ENCODE measurements at places on chromosomes 2 and 18. TPM values are rescaled to one million over a fixed set of nuclear protein-coding genes. Genes with fewer than 3 reads are reported as not detected.

The CD28 gene
- not detected for total RNA-seq

The NT5C1B gene
- not detected for total RNA-seq

The PAIP2B gene
- total RNA-seq: 0.10 TPM

The NAT8 gene
- not detected for total RNA-seq

The REEP1 gene
- total RNA-seq: not detected

The CAVIN2 gene
- total RNA-seq: 0.03 TPM

The NTSR2 gene
- total RNA-seq: not detected

The SLC4A3 gene
- total RNA-seq: 5.8 TPM

The REG3A gene
- not detected for total RNA-seq

The DSC1 gene
- total RNA-seq: not detected

The SERPINB3 gene
- total RNA-seq: not detected

DNA sequence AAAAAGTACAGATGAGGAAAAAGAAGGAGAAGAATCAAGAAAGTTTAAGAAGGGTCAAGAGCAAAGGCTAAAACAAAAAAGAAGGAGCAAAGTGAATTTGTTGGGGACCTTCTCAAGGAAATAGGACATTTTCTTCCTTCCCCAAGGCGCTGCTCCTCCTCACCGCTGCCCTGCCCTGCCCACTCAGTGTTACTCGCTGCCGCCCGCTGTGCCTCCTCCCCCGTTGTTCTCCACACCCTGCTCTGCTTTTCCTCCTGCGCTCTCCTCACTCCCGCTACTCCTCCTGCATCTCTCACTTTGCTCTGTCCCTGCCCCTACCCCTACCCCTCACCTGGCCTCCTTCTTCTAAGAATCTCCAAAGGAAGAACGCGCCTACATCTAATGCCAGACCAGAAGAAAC, 50.7 kb downstream of the ID2 start:
- no peak for DNase-seq

- DNase-seq: no peak
These were observed 119.1 kb downstream of the CDC42EP3 start for GRCh38 chr2:37552339-37552738.

GRCh38 chr2:170675701-170676100, 39.4 kb upstream of the SP5 start:
- no peak for DNase-seq

DNA sequence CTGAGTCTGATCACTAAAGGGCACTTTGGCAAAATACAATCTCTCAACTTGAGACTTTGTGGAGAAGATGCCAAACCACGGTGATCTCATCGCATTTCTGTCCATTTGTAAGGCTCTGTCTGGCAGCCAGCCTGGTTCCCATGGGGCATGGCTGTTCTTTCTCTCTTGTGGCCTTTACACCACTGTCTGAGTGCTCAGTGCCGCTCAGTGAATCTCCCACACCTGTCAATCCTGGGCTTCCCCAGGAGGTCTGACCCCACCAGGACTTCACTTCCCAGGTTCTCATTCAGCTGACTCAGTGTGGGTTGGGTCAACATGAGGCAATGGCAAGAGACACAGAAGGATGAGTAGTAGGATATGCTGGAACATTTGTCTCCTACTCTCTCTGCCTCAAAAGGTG, 96.8 kb upstream of the TRIB2 start:
- DNase-seq: peak; percentile 81

GRCh38 chr18:11850821-11851145, 430 bp upstream of the CHMP1B start:
- DNase-seq: no peak

DNA sequence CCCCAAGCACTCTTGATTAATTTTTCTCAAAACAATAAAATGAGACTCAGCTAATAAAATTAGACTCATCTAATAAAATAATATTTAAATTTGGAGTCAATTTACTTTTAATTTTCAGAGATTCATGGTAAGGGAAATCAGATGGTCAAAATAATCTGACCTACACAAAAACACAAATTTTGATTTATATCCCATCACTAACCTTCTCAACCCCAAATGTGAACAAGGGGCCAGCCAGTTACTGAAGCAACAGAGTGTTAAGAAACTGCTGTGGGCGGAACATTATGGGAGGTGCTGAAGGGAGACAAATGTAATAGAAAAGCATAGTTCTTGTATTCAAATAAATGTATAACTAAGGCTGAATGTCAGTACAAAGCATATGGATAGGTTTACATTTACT, 28.5 kb upstream of the PPP3R1 start:
- DNase-seq: no peak

DNA sequence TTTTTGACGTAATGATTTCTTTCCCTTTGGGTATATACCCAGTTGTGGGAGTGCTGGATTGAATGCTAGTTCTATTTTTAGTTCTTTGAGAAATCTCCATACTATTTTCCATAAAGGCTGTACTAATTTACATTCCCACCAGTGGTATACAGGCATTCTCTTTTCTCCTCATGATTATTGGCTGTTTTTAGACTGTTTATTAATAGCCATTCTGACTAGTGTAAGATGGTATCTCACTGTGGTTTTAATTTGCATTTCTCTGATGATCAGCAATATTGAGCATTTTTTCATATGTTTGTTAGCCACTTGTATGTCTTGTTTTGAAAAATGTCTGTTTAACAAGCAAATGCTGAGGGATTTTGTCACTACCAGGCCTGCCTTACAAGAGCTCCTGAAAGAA, 9.2 kb upstream of the CD28 start:
- no peak for DNase-seq

DNA sequence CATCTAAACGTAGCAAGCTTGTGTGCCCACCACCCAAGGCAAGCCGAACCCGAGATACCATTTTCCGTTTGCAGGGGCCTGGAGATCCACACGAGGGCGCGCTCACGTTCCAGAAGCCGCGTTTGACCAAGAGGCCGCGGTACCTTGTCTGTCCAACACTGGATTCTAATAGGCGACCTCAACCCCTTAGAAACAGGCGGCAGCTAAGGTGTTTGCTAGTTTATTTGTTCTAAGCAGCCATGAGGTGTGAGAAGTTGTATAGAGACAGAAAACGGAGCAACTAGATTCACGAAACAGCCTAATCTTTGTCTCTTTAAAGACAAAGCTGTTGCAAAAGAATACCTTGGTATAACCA, 4.2 kb downstream of the HOXD11 start:
- DNase-seq: peak; percentile 20

DNA sequence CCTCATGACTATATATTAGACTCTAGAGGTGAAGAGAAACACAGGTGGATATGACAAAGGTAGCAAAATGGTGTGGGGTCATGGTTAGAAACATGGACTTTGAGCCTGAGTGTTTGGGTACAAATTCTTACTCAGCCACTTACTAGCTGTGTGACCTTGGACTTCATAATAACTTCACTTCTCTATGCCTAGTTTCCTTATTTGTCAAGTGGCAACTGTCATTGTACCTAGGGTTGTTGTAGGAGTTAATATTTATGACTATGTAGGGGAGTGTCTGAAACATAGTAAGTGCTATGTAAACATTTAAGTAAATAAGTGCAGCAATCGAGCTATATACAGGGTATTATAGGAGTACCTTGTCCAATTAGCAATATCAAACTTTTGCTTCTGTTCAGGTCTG, 49.7 kb upstream of the RAPH1 start:
- DNase-seq: no peak

DNA sequence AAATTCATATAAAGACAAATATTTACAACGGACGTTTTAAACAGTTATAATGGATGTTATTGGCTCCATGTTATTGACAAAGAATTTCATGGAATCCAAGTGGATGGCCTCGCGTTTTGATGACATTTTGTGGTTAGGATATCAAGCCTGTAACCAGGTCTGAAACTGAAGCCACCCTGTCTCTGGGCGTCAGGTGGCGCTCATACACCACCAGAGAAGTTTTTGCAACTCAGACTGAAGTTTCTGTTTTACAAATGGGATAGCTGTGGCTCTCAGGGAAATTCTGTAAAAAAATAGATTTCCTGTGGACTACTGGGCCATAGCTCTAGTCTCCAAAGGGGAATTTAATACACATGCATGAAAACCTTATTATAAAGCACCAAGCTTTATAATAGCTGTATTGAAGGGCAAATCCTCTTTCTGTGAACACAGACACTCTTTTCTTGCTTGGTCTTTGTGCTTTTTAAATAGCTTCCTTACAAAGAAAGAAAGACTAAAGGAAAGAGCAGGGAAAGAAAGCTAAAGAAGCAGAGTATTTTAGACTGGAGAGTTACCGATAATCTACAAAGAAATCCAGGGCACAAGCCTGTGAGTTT, 86.7 kb downstream of the C18orf54 start:
- peak; percentile 65 for DNase-seq

DNA sequence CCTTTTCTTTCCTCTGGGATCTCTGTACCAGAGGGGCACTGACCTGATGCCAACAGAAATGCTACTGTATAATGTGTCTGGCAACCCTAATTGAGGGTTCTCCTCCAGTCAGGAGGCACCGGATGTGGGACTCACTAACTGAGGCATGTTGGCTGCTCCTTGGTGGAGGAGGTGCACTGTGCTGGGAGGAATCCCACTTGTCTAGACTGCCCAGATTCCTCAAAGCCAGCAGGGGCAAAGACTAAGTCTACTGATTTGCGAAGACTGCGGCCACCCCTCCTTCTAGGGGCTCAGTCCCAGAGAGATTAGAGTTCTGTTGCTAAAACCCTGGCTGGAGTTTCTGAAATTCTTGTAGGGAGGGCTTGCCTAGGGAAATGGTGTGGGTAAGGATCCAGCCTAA, 1192.1 kb downstream of the DPP10 start:
- no peak for DNase-seq

- DNase-seq: no peak
These were observed 28.5 kb downstream of the HPCAL1 start for GRCh38 chr2:10331027-10331701.

DNA sequence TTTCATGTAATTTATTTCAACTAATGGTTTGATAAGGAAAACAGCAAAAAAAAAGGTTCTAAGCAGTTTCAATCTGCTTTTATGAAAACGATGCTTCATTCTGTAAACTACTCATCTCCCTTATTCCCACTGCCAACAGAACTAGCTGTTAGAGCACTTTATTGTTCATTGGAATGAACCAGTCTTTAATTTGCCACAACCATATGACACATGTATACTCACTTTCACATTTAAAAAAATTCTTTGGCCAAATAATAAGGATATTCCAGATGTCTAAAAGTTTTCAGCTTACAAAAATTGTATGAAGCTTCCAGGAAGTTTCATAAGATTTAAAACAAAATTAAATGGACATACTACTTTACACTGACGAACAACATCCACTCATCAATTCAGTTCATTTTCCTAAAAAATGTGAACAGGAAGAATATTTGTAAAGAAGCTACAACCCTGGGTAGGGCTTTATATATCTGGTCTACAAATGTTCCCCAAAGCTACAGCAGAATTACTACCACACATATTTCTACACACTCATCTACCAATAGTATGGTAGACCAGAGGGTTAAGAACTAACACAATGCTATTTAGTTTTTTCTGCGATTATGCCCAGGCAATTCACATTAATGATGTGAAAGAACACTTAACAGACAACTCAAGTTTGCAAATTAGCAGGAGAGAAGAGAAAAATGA, 37.7 kb downstream of the ZNF521 start:
- no peak for DNase-seq

GRCh38 chr2:152054593-152054992, 44.3 kb downstream of the CACNB4 start:
- peak; percentile 81 for DNase-seq

DNA sequence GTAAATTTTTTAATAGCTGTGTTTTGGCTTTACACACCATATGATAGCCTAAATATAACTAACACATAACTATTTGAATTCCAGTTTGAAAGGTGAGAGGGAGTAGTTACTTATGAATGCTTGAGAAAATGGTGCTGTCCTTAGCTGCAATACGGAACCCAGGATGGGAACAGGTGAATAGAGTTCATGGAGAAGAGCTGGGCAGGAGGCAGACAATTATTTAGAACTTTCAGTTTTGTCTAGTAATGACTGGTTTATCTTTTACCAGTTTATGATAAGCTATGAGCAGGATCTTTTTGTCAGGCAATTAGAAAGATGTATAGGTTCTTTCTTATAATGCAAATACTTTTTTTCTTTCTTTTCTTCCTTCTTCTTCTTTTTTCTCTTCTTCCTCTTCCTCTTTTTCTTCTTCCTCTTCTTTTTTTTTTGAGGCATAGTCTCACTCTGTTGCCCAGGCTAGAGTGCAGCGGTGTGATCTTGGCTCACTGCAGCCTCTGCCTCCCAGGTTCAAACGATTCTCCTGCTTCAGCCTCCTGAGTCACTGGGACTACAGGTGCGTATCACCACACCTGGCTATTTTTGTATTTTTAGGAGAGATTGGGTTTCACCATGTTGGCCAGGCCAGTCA, 25.9 kb downstream of the UBR3 start:
- no peak for DNase-seq

GRCh38 chr2:62811086-62811485, 105.6 kb downstream of the EHBP1 start:
- no peak for DNase-seq

Data from HT1080 (cell line).